ENCODE measurements at places on chromosomes 2 and 18.

GRCh38 chr2:39080152-39080551 is 40.7 kb downstream of the SOS1 start:
- DNase-seq = no peak

DNA sequence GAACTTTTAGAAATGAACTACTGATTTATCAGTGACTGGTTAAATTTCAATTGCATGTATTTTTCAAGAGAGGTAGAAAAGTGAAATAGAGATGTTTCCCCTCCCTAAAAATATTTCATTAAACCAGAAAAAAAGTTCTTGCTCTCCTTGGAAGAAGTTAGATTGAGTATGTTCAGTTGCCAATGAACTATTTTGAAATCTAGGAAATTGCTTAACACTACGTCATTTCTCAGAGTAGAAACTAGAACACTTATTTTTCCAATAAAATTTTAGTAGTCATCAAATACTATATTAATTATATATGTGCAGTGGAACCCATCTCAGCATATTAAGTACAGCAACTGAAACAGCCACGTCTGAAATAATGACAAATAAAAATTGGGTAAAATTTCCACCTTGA is 51.8 kb upstream of the STAT1 start:
- no peak for DNase-seq

DNA sequence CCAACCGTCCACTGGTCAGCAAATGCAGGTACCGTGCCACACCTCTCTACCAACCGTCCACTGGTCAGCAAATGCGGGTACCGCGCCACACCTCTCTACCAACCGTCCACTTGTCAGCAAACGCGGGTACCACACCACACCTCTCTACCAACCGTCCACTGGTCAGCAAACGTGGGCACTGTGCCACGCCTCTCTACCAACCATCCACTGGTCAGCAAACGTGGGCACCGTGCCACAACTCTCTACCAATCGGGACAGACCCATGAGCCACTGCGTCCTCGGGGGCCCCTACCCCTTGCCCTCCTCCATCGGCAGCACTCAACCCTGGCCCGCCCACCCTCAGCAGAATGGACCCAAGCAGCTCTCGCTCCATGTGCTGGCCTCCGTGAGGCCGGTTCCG is 226.4 kb upstream of the SALL3 start:
- DNase-seq = no peak

- DNase-seq = no peak
Measured at GRCh38 chr2:215465256-215465655, 29.4 kb upstream of the FN1 start.

DNA sequence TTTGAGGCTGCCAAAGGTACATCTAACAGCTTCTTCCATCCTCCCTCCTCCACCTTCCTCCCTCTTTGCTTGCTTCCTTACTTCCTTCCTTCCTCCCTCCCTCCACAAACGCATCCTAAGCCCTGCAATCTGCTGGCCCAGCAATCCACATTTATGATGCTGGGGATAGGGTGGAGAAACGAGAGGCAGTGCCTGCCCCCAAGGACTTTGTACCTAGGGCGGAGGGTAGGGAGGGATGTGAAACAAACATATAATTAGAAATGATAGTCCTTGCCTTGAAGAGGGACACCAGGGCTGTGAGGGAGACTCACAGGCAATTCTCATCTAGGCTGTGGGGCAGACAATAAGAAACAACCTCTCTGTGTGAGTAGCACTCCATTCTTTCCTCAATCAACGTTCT is 188.3 kb downstream of the ANKRD30B start:
- no peak for DNase-seq

GRCh38 chr2:215772003-215772402 is 241.3 kb downstream of the MREG start:
- DNase-seq = peak; percentile 70

GRCh38 chr18:50286391-50287027 is 983 bp downstream of the CXXC1 start:
- DNase-seq = no peak

- DNase-seq = no peak
Measured at GRCh38 chr18:23650968-23651927, 11.5 kb downstream of the ANKRD29 start.

DNA sequence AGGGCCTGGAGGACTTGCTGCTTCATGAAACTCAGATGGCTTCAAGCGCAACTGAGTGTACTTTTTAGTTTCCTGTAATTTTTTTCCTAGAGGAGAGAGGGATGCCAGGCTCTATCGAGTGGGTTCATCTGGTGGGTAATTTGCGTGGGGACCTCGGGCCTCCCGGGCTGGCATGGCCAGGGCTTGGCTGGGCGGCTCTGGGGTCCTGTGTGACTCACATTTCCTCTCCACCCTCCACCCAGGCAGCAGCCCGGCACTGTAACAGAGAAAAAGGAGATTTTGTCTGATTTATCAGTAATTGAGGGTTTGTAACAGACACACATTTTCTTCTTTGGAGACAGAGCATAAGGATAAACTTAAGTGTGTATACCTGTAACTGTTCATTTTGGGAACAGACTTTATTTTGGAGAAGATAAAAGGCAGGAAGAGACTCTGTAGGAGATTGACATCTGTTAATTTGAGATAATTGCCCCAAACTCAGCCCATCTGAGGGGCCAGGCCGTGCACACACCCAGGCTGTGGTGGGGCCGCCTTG is 64.3 kb downstream of the NFATC1 start:
- no peak for DNase-seq

DNA sequence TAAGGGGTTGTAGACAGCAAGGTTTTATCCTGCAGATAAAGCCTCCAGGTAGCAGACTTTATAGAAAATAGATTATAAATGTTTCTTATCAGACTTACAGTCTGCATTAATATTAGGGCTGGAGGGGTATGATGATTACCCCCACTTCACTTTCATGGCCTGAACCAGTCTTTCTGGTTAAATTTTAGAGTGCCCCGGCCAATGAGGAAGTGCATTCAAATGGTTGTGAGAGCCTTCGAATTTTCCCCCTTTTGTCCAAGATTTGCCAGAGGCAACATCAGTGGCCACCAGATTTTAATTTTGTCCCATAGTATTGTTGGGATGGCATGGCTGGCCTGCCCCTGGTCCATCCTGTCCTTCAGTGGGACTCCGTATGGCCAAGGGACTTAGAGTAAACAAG is 31.6 kb downstream of the COMMD1 start:
- no peak for DNase-seq

- no peak for DNase-seq
Measured at GRCh38 chr18:51623653-51624052, 426.2 kb upstream of the MEX3C start.

GRCh38 chr18:55651236-55651635 is 63.2 kb upstream of the TCF4 start:
- no peak for DNase-seq

DNA sequence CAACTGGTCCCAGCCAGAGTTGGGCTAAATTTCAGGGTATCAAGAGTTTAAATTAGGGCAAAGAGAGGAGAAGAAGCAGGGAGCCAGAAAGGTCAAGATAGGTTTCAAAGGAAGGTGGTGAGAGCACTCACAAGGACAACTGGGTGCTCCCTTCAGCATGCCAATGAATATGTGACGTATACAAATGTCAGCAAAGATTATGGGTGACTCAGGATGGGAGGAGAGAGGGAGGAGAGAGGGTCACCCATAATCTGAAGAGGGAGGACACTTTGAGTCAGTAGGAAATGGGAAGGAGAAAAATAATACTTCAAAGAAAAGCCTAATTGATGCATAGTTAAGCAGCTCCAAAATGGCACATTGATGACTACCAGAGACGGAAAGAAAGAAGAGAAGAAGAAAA is 53.1 kb upstream of the ABCA12 start:
- no peak for DNase-seq

DNA sequence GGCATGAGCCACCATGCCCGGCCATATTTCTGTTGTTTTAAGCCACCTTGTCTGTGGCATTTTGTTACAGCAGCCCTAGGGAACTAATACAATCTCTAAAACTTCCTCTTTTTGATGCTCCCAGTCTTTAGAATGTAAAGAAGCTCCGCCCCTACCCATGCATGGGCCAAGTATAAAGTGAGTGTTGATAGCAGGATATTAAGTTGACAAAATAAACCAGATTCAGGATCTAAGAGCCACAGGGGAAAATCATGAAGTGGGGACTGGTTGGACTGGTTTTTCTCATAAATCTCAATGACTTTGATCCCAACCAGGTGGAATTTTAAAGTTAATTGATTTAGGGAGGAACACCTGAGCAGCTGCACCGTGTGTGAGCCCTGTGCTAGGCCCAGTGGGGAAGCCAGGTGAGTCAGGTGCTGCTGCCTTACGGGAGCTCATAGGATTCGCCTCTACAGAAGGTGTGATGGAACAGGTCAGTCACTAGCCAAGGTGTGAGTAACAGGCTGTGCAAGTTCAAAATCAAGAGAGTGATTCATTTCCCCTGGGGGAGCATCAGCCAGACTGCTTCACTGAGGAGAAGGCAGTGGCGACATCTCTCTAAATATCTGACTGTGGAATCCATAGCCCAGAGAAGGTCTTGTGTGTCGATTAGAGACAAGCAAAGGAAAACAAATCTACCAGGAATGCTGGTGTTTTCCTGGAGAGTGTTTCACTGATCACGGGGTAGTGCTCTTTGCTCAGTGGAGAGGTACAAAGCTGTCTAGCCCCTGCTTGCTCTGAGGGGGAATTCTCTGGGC is 63.0 kb upstream of the MSH2 start:
- DNase-seq = no peak

DNA sequence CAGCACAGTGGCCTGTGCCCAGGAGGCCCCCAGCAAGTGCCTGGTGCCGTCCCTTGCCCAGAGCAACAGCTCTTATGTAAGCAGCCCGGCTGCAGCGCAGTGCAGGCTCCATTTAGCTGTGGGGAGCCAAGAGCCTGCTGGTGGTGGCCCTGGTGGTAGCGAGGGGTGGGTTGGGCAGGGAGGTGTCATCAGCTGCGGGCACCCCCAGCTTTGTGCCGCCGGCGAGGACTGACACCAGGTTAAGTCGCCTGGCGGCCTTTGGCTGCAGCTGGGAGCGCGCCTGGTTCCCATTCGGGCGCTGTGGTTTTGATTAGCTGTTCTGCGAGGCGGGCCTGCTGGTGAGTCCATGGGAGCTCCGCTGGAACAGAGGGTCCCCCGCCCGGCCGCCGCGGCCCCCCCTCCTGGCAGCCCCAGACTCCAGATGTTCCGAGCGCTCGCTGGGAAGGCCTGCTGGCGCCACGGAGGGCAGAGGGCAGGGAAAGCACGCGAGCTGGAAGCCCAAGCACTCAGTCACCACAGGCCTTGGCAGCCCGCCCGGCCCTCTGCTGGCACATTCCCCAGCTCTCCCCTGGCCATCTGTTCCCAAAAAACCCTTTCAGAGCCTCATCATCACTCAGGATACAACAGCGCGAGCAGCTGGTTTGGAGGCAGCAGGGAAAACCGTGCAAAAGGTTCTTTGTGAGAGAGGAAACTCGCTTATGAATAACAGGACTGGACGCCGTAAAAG is 18.4 kb downstream of the ATOH8 start:
- peak; percentile 77 for DNase-seq

DNA sequence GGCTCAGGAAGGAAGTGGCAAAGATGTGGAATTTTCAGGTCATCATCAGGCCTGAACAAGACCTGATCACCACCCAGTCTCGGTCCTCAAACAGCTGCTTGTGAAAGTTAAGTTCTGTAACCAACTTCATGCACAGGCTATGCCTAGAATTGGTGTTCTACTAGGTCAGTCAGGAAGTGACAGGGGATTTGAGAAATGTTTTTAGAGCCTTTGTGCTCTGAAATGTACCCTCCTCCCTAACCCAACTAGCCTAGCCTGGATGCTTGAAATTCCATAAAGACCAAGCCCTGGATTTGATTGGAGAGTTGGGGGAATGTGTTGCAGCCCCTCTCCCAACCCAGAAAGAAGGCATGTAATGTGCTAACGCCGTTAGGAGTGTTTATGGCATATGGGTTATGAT is 63.3 kb downstream of the TGOLN2 start:
- DNase-seq = no peak

DNA sequence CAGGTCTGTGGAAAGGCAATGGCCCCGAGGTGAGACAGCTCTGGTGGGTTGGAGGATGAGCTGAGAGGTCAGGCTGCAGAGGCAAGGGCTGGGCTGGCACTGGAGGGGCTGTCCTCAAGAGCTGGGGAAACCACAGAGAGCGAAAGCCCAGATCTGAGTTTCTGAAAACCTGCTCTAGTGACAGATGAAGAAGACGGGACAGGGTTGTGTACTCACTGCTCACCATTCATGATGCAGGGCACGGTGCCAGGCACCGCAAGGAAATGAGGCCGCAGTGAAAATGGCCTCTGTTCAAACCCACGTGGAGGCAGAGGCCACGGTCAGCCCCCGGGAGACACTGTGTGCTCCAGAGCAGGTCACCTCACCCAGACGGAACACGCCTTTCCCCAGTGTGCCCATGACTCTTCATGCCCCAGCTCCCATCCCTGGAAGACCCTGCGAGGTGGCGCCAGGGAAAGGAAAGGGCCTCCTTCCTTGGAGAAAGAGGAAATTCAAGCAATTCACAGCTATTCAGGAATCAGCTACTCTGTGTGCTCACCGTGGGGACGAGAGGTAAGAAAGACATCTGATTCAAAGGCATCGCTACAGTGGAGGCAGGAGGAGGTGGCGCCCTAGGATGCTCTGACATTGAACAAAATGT is 24.3 kb upstream of the ID2 start:
- DNase-seq = no peak

DNA sequence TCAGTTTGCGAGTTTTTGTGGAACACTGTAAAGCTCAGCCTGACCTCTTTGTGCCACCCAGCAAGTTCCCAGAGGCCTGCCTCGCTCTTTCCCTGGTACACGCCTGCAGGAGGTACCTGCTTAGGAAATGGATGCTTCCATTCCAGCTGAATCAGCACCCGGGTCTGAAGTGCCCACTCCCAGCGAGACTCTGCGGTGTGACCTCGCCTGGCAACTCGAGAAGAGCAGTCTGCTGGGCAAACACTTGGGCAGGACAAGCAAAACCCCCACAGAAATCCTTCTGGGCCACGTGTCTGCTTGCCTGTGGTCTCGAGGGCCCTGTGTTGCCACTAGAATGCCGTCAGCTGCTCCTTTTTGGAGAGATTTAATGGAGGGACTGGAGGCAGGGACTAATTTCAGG is 127.6 kb downstream of the MAPK4 start:
- DNase-seq = no peak

GRCh38 chr2:131413148-131413747 is 49.3 kb upstream of the RAB6D start:
- peak; percentile 63 for DNase-seq

DNA sequence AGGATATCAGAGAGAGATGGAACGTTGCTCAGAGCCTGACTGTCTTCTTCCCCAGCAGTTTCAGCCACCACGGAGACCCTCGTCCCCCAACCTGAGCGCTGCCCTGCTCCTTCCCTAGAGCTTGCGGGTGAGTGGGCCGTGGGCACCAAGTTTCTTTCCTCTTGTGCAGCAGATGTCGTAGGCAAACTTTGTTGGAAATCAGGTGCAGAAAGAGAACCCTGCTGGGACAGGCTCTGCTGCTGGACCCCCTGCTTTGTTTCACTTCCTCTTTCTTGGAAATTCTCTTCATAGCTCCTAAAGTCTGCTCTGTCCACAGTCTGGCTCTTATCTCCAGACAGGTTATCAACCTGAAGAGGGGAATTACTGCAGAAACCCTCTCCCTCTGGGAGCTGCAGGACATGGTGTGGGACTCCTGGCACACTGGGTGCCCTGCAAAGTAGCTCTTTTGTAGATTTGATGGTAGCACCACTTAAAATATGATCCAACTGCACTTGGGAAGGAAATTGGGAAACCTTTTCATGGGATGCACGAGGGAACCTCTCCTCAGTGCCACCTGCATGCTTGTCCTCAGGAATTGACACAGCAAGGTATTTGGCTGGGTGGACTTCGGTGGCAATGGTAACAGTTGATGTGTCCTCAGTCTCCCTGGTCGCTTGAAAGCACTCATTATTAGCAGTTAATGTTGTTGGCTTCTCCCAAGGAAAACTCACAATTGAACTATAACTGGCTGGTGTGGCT is 92.2 kb downstream of the ALPK2 start:
- DNase-seq = no peak

GRCh38 chr18:59633961-59634485 is 63.2 kb downstream of the CCBE1 start:
- DNase-seq = no peak
